ENCODE measurements at places on chromosomes 5 and 9.

DNA sequence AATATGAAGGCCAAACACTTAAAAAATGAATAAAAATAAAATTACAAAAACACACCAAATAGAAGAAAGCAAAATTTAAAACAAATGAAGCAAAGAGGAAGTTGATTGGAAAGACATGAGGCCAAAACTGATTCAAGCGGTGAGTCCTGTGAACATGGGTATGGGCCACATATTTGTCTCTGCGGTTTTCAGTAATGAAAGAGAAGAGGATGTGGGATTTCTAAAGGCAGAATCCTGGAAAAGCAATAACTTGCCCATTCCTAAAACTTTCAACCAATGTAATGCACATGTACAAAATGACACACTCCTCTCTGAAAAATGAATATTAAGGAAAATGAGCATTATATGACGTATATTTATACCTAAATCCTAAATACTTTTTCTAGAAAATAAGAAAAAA, 263.7 kb downstream of the SEMA5A start:
- DNase-seq = no peak

DNA sequence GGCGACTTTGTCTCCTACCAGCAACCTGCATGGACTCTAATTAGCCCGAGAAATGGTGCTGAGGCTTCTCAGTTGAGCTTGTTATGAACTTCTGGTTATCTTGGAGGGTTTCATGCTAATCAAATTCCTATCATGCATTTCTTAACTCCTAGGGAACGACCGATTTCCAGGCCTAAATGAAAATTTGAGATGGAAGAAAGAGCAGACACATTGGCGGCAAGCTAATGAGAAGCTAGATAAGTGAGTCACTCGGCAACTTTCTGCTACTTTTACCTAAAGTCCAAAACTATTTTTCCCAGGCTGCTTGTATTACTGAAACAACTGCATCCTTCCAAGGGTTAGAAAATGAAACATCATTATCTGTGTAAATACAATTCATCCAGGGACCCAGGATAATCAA, 207.2 kb downstream of the DOCK8 start:
- DNase-seq = no peak

GRCh38 chr5:16679863-16680262, 63.1 kb upstream of the RETREG1 start:
- DNase-seq = no peak

DNA sequence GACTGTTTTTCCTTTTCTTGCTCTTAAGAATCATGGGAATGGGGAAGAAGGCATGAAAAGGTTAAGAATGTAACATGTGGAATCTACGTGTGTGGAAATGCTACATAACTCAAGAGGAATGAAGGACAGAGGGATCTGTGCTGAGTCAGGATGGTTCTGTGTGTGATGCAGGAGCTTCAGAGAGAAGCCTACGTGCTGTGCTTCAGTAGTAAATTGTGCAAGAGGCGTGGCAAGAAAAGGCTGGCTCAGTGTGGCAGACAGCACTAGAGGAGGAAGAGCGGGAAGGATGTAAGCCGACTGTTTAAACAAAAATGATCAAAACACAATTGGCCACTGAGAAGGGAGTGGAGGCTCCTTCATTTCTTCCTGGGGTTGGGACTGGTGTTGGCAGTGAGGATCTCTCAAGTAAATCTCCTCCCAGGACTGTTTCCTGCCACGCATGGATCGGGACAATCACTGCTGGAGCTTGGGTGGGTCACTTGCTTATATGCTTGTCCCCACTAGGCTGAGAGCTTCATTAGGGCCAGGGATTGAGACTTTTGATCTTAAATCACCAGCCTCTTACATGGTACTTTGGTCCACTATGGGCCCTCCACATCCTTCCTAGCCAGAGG, 59.4 kb upstream of the BASP1 start:
- DNase-seq = no peak

DNA sequence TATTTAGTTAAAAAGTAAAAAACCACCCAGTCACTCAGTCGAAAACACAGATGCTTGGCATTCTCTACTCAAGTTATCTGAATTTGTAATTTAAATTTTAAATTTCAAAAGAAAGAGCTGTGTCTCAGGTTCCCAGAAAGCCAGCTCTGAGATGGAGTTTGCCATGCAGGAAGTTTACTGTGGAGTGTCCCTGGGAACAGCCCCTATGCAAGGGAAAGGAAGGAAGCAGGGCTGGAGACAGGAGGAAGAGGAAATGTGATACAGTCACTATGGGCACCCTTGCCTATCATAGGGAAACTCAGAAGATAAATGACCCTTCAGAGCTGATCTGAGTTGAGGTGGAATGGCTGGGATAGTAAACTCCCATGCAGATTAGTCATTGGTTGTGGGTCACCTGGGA, 408.8 kb upstream of the ACTBL2 start:
- no peak for DNase-seq

GRCh38 chr5:120778491-120779484, 314.7 kb downstream of the PRR16 start:
- DNase-seq = no peak

DNA sequence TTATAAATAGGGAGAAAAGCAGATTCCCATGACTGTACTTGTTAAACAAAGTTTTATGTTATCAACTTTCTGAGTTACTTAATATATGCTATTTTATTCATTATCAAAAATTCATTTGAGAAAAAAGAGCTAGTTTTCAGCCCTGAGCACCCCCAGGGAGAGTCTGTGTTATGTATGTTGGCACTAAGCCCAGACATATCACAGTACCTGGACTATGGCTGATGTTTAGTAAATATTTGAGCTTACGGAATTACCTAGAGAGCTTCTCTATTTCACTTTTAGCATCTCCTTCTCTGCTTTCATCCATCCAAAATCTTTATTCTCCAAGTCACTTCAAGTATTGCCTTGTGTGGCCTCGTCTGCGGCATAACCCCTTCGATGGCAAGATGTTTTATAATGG, 225.9 kb upstream of the PCSK5 start:
- no peak for DNase-seq

GRCh38 chr5:142958944-142959682, 188.9 kb downstream of the ARHGAP26 start:
- no peak for DNase-seq

DNA sequence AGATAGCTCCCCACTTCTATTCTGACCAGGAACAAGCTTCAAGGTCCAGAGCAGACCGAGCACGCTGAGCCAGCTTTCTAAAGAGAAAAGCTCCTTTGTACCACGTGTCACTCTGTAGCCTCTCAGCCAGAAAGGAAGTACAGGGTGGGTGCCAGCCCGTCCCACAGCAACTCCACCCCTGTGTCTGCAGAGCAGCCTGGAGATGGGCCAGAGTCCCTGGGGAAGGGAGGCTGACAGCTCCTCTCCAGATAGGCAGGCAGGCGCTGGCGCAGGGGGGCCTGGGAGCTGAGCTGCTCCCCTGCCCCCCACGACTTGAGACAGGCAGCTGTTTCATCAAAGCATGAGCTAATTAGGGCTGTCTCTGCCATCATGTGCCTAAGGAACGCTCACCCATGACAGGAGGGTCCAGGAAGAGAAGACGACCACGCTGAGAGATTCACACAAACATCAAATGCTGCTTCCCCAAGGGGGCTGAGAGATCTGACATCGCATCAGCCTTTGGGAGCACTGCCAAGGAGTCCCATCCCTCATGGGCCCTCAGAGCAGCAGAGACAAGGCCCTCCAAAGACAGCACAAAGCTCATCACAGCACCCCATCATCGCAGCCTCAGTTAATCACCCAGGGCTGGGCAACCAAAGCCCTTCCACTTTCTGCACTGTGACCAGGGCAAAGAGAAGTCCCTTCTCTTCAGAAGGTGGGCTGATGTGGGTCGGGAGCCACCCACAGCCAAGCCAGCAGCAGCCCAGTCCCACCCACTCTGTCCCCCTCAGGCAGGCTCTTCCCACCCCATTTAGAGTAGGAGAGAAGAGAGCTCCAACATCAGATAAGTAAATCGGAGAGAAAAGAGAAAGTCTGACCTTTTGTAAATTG, 78.5 kb upstream of the LRRTM2 start:
- DNase-seq = no peak

- peak; percentile 47 for DNase-seq
Observed at GRCh38 chr5:143016777-143017516, 246.8 kb downstream of the ARHGAP26 start.

- DNase-seq = no peak
Observed at GRCh38 chr5:112413611-112414010, 5.5 kb downstream of the EPB41L4A start.

- DNase-seq = no peak
Observed at GRCh38 chr5:178228609-178229008, 4.0 kb downstream of the PHYKPL start.

DNA sequence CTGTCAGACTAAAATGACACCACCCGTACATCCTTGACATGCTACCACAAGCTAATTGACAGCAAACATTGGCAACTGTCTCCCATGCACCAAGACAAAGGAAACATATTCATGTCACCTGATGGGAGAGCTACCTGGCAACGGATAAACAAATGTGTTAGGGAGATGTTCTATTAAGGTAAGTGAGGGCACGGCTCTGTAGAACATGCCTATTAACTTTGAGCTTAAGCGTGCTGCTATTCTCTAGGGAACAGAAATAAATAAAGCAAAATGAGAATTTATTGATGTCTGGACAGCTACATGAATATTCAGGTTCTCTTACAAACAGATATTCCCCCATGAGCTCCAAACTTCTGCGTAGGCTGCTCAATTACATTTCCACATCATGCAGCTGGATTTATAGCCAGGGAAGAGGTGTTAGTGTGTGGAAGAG, 361.4 kb upstream of the RFX3 start:
- DNase-seq = no peak

DNA sequence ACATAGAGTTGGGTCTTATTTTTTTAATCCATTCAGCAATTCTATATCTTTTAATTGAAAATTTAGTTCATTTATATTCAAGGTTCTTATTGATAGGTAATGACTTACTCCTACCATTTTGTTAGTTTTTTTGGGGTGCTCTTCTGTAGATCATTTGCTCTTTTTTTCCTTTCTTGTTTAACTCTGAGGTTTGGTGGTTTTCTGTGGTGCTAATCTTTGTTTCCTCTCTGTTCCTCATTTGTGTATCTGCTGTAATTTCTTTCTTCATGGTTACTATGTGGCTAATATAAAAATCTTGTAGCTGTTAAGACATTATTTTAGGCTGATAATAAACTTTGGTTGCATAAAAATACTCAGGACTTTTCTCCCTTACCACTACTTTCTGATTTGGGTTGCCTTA, 181.6 kb upstream of the DMRTA1 start:
- DNase-seq = no peak

DNA sequence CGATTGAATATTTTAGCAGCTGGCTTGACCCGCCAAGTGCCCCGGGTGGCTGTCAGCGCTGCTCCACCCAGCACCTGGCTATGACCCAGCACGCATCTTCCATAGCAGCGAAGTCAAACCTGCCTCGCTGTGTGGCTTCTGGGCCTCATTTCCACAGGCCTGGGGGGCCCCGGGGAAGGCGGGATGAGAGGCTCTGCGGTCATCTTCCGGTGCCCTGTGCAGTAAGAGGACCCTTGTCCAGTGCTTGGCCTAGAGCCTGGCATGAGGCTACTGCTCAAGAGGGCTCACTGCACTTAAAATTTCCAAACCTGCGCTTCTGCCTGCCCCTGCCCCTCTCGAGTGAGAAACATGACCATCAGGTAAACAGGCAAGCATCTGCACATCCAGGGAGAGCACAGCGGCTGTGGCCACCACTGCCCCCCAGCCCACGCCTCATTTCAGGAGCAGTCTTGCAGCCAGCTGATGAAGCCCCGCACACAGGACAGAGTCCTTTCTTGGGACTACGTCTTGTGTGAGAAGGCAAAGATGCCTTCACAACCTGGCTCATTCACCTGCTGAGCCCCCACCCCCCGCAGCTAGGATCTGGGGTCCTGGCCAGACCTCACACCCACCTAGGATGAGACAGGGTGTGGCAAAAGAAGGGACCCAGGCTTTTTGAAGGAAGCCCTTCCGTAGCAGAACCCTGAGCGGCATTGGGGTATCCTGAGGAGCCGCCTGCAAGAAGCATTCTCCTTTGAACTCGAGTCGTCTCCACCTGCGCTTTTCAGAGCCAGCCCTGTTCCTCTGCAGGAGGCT, 69.5 kb upstream of the UNC5A start:
- no peak for DNase-seq

DNA sequence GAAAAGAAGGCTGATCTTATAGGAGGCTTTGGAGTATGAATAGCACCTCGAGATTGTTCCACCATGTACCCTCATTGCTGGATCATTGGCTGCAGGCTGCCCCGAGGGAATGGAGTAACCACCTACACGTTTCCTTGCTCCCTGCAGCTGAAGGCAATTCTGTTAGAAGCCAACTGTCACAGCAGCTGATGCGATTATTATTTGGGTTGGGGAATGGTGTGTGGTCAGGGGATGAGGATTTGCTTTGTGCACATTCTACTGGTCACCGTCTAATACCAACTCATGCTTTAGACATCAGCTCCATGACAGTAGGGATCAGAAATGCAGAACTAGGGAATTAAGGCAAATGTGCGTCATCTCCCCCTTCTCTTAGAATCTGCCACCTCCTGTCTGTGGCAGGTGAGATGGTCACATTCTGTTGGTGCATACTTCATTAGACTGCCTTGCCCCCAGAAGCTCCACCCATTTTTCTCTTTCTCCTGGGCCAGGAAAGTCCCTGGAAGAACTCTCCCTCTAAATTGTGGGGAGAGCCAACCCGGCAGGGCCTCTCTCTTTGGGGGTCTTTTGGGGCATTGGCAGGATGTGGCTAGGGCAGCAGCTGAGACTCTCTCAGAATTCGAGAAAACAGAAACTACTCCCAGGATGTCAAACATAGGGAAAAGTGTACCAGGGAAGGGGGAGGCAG, 32.8 kb downstream of the NEUROG1 start:
- DNase-seq = no peak

GRCh38 chr9:6639622-6640021, 5.9 kb downstream of the GLDC start:
- no peak for DNase-seq

DNA sequence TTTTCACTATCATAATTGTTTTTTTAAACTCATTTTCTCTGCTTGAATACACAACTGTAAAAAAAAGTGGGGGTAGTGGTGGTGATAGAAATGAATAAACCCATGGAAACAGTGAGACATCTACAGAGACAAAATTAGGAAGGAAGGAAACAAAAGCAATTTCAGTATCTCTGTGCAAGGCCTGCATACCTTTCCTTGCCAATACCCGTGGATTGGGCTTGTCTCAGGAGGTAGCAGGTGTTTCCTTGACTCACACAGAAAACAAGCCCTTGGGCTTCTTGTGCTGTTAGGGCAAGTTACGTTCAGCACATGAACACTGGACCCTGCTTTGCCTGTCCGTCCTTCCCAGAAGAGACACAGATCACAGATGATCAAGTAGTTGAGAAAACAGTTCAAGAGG, 372.2 kb downstream of the ZSWIM6 start:
- DNase-seq = no peak

DNA sequence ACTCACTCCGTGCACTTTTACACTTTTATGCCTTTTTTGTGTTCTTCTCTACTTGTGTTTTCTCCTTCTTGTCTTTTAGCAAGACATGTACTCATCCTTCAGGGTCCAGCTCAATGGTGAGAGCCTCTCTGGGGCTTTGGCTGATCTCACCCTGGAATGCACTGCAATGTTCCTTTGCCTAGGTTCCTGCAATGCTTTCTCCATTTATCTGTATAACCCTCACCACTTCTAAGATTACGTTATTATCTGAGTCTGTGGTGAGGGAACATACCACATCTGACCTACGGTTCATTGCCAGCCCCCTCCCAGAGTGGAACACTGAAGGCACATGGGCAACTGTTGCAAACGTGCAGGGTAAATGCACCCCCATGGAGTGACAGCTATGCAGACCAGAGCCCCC, 47.3 kb downstream of the KCNIP1 start:
- no peak for DNase-seq
